ENCODE measurements at places on chromosomes 1 and 21. TPM values are rescaled to one million over a fixed set of nuclear protein-coding genes. Genes with fewer than 3 reads are reported as not detected.

- DNase-seq: no peak
These were observed 14.8 kb downstream of the EDN2 start for GRCh38 chr1:41469706-41470105.

- no peak for DNase-seq
These were observed 13.2 kb downstream of the ITPKB start for GRCh38 chr1:226725897-226726267.

LAX1 gene
- 28.9 TPM for total RNA-seq

KCNQ4 gene
- total RNA-seq: 0.64 TPM

MROH9 gene
- total RNA-seq: not detected

LRRC53 gene
- not detected for total RNA-seq

DMRTA2 gene
- not detected for total RNA-seq

Data from activated naive CD8-positive, alpha-beta T cell treated with anti-CD3 and anti-CD28 coated beads for 36 hours (primary cell).